ENCODE measurements at places on chromosomes 16 and 17.

GRCh38 chr17:42247734-42248133, 28.5 kb downstream of the STAT5B start:
- DNase-seq, result peak; percentile 23

DNA sequence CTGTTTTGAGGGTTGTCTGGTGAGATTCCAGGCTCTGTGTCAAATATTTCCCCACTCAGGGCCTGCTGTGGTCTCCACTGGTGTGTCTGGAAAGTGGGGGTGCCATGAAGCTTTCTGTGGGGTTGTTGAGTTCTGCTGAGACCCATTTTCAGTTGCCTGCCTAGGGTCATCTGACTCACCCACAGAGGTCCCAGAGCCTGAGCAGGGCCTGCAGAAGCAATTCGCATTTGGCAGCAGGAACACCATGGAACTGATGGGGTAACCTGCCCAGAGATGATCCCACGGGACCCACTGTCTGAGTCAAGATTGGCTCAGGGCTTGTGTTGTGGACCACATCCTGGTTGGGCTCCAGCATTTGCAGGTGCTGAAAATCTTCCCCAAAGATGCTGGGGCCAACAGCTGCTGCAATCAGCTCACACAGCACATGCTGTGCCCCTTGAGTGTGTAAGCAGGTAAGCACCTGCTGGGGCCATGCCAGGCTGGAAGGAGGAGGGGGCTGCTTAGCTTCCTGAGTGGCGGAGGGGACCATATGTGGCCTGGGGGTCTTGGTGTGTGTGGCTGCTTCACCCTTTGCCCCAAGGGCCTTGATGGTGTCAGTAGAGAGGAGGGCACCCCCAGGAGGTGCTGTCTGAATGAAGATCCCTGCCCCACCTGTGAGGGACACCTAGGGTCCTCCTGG, 1726.1 kb downstream of the TP53TG3F start:
- no peak for DNase-seq

DNA sequence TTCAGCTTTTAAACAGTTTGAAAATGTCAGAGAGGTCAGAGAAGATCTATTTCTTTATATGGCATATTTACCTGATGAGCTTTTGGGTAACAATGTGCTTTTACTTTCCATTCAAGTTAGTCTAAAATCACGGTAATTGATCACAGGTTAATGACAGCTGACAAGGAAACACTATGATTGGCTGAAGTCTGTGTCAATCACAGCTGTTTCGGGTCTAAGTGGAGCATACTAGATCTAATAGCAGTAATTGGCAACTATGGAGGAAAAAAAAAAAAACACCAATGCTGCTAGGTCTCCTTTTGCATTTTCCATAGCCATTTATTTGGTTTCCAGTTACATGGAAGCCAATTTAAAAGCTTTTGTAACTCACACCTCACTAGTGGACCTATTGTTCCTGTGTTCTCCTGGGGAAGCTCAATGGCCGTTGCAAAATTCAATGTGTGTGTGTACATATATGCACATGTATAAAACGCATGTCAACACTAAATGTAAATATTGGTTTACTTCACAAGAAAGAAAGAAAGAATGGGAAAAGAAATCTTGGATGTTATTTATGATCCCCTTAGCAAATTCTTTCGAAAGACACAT, 568.3 kb upstream of the ZFHX3 start:
- no peak for DNase-seq

GRCh38 chr17:73396431-73397277, 84.9 kb upstream of the CDC42EP4 start:
- no peak for DNase-seq

- DNase-seq, result no peak
Measured at GRCh38 chr16:66923866-66924265, 1.5 kb downstream of the RRAD start.

DNA sequence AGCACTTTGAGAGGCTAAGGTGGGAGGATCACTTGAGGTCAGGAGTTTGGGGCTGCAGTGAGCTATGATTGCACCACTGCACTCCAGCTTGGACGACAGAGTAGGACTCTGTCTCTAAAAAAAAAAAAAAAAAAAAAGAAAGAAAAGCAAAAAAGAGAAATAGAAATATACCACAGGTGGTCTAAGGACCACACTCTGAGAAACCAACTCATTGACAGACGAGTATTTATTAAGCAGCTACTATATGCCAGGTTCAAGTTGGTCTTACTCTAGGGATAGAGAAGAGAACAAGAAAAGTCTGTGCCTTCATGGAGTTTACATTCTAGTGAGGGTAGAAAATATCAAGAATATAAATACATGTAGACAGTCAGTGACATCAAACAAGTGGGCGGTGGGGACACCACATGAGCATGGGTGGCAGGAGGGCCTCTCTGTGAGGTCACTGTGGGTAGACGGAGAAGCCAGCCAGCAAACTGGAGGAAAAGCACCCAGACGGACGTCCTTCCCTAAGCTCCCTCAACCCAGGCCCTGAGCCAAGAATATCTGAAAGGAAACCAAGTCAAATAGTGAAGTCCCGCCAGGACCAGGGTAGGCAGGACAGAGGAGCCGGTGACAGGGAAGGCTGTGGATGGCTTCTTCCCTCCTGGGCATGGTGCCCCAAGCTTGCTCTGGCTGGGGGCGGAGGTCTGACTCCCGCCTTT, 4.7 kb downstream of the CDIPT start:
- peak; percentile 63 for DNase-seq

DNA sequence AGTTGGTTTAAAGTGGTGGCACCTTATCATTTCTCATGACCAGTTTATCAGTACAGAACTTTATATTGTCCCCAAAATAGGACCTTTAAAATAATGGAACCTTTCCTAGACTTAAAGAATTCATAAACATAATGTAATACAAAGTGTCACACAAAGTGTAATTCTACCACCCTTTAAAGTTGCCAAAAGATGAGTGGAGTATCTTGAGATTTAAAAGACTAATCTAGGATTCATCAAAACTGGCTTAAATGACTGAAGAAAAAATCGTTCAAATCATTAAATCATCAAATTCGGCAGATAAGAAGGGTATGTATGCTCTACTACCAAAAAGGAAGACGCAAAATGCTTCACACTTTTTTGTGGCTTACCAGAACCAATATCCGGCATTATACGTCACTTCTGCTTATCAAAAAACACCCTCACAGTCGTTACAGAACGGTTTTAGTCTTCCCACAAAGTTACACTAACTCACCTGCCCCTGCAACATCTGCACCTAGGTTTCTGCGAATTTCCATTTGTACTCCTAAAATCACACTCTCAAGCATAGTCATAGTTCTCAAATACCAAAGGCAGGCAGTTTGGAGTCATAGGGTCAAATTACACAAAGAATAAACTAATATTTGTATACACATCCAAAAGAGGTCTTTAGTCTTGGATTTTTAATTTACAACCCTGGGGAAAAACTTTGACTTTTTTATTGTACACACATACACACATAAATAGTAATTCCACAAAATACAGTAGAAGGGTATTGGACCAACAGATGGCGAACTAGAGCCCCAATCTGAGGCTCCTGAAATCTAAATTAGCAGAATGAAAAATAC, 1.4 kb upstream of the KANSL1 start:
- DNase-seq, result peak; percentile 52

DNA sequence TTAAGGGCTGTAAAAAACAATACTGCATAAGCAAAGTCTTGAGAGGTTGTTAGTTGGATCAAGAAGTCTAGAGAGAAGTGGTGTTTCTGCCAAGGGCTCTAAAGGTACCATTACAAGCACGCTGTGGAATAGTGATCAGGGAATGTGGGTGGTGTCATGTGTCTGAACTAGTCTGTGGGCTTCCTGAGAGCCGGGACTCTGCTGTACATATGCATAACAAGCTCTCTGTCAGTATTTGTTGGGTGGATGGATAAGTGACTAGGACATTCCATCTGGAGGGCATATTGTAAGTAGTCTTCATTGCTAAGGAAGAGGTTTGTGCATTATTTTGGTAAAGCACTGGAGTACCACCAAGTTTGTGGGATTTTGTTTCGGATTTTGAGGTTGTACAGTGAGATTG, 209.5 kb downstream of the LGALS9B start:
- DNase-seq, result no peak

DNA sequence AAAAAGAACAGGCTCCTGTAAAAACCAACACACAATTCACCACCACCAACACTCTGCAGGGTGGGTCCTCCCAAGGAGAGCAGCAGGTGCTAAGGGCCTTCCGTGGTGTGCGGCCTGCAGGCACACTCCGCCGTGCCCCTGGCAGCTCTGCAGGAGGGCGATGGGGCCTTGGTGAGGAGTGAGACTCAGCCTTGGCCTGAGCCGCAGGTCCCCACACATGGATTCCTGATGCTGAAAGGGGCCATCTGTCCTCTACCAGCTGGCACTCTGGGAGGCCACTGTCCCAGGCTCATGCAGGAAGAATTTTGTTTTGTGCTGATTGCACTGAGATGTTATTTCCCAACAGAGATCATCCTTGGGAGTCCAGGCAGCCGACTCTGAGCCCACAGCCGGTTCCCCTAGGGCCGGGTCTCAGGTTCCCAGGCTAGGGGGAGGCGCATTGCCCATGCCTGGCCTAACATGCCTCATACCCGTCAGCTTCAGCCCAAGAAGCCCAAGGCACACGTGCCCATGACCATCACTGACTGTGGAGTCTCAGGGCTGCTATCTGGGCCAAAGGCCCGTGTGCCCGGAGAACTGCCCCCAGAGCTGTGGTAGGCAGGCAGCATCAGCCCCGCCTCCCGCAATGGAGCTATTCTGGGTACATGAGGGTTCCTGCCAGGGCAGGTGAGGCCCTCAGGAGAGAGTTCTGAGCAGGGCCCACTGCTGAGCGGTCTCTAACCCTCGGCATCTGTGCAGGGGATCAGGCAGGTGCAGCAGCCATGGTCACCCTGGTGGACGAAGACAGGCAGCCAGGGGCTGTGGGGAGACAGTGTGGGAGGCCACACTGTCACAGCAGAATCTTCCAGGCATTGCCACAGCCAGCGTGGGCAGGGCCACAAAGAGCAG, 97.9 kb upstream of the ZNF469 start:
- no peak for DNase-seq

GRCh38 chr16:83806036-83806435, 1.7 kb upstream of the HSBP1 start:
- peak; percentile 89 for DNase-seq

- DNase-seq, result peak; percentile 53
Measured at GRCh38 chr16:4313563-4314531, 2.0 kb upstream of the GLIS2 start.

GRCh38 chr17:58224315-58224714, 5.3 kb upstream of the MKS1 start:
- peak; percentile 63 for DNase-seq

- no peak for DNase-seq
Measured at GRCh38 chr17:66941249-66941648, 23.3 kb upstream of the CACNG4 start.

GRCh38 chr17:78709751-78710181, 72.3 kb downstream of the CYTH1 start:
- no peak for DNase-seq

GRCh38 chr17:50218071-50218759, 16.8 kb upstream of the COL1A1 start:
- DNase-seq, result no peak

GRCh38 chr16:53358884-53359283, 75.4 kb upstream of the RBL2 start:
- no peak for DNase-seq

DNA sequence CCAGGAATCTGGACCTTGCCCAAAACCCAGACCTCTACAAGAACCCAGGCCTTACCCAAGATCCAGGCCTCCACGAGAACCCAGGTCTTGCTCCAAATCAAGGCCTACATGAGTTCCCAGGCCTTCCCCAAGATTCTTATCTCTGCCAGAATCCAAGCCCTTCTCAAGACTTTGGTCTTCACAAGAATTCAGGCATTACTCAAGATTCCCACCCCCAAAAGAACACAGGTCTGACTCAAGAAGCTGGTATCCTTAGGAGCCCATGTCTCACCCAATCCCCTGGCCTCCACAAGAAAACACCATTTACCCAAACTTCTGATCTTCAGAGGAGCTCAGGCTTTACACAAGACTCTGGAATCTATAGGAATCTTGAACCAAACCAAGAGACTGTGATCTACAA, 2.6 kb downstream of the SPEM3 start:
- DNase-seq, result no peak

DNA sequence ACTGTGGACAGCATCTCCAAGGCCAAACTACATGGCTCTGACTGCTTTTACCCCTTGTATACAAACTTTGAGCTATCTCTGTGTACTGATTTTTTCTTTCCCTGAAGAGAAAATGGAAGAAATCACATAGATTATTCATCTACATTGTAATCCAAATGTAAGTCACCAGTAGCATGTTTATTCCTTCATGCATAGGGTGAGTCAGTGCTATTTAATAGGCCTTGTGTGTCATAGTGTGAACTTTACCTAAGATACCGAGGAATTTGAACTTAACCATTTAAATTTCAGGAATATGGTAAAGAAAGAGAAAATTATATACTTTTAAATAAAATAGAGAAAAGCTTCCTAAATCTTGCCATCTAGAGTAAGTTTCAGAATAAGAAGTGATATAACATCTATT, 16.5 kb downstream of the PHKB start:
- no peak for DNase-seq

GRCh38 chr16:80230328-80231120, 310.3 kb upstream of the DYNLRB2 start:
- no peak for DNase-seq
